Amygdala (tissue), 56 donors: ENCODE measurements at places on chromosomes 4 and X.

GRCh38 chrX:13151828-13152517, 107.6 kb upstream of the FAM9C start:
- no peak for DNase-seq

GRCh38 chrX:1138476-1139184, 73.8 kb downstream of the CRLF2 start:
- DNase-seq = no peak

GRCh38 chr4:8700531-8700930, 108.0 kb downstream of the CPZ start:
- no peak for DNase-seq

GRCh38 chr4:1990348-1990645, 18.5 kb downstream of the NELFA start:
- no peak for DNase-seq

DNA sequence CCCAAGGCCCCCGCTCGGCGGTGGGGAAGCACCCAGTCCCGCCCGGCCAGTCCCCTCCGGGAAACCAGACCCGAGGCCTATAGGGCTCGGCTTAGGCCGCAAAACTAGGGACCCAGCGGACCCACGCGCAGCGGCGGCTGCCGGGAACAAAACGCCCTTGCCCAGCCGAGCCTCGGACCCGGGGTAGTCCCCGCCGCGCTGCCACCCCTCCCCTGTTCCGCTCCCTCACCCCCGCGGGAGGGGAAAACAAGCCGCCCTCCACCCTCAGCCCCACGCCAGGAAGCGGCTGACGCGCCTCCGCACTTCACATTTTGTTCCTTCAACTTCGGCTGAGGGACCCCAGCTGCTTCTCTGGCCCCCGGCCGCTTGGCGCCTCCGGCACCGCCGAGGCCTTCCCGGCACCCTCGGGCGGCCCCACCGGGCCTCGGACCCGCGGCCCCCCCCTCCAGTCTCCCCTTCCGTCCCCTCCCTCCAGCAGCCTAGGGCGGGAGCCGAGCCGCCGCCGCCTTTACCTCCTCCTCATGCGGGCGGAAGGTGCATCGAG, 694 bp downstream of the PDS5A start:
- peak; percentile 73 for DNase-seq

DNA sequence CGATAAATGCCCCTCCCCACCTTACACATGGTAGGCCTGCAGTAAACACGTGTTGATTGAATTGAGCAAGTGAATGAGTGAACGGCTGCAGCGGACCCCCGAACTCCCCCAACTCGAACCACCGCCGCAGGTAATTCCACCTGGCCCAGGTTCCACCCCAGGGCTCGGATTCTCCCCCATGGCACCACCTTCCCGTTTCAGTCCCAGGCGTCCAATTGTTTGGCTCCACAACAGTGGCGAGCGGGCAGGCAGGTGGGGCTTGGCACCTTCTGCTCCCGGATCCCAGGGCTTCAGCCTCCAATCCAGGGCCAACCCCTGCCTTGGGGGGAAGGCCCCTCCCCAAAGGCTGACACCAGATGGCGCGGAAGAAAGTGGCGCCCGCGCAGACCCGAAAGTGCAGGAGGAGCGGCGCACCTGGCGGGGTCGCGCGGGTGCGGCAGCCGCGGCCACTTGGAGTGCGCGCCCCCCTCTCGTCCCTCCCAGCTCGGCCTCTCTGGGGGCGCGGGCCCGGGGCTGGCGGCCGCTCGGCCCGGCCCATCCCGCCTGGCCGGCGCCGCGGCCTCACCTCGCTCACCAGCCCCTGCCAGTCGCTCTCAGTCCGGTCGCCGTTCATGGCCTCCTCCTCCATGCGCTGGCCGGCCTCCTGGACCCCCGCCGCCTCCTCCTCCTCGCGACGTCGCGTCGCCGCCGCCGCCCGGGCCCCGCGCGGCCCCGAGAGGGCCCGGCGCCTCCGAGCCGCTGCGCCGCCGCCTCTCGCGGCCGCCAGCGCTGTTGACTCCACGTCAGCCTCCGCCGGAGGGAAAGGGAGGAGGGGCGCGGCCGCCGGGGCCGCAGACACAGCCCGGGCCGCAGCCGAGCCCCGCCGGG, at the start of gene CCDC149:
Gene CCDC149 (minus strand): TSS at position 791 of the 867 bp plus-strand sequence. CDS start 178 bp downstream, at position 613.
- peak; percentile 27 for DNase-seq
